ENCODE measurements at places on chromosomes 4 and X.

GRCh38 chrX:140091125-140091886 is 126.0 kb upstream of the CXorf66 start:
- DNase-seq = no peak

- DNase-seq = no peak
These were observed 164.4 kb downstream of the CXXC4 start for GRCh38 chr4:104330125-104330905.

DNA sequence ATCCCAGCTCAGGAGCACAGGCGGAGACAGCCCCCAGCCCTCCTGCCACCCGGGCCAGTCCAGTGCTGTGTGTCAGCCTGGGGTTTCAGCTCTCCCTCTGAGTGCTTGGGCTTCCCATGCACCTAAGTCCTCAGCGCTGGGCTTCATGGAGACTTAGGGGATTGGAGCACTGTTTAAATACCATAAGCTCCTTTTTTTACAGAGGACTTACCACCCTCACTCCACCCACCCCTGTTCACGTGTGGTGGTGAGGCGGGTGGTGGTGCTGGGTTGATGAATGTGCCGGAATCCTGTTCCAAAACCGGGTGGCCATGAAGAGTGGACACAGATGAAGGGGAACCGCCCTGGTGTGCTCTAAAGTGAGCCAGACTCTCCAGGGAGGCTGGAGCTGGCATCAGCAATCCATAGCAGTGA is 66.9 kb downstream of the PSAPL1 start:
- DNase-seq = no peak

- no peak for DNase-seq
These were observed 30.7 kb downstream of the TSPAN5 start for GRCh38 chr4:98627531-98628257.

GRCh38 chr4:71830-72229 is 18.7 kb downstream of the ZNF595 start:
- no peak for DNase-seq

- no peak for DNase-seq
These were observed 318.3 kb downstream of the PCDH10 start for GRCh38 chr4:133467290-133467947.

DNA sequence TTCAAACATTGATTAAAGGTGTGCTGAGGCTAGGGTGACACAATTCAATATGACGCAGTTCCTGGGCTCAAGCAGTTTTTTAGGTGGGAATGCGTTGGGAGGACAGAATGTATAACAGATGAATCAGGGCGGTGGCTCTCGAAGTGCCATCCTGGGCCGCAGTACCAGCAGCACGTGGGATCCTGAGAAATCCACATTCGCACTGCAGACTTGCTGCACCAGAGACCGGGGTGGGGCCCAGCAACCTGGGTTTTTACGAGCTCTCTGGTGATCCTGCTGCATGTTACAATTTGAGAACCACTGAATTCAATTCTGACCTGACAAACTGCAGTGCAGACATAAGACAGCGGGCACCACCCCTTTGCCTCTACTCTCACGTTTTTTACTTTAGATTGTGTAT is 30.4 kb downstream of the FAM149A start:
- DNase-seq = no peak

GRCh38 chr4:120853161-120853935 is 69.2 kb downstream of the PRDM5 start:
- no peak for DNase-seq

DNA sequence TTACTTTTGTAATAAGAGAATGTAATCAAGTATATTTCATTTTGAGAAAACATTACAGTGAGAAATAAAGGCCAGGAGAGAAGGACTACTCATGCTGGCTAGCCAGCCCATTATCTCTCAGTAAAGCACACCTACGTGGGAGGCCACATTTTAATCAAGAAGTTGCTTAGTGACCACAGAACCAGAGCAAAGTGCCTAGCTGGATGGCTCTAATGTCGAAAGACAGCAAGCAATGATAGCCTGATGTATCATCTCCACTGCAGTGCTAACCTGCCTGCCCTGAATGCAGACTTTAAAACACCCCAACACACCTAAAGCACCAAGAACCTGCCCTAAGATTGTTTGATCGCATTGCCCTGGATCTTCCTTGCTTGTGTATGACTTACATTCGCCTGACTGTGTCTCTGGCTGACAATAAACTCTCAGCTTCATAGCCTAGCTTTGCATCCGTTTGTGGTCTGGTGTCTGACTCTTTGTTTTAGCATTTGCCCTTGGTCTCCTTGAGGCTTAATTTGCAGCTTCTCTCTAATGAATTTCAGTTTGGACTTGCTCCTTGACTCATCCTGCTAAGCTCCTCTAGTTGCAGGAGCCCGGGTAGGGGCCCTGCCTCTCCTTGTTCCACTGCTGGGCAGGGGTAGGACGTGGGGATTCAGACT is 31.4 kb upstream of the SOWAHD start:
- peak; percentile 82 for DNase-seq

- DNase-seq = peak; percentile 49
These were observed 47.5 kb downstream of the MAGEA1 start for GRCh38 chrX:153226344-153227185.

GRCh38 chr4:3307486-3307885 is 14.7 kb downstream of the RGS12 start:
- DNase-seq = no peak

DNA sequence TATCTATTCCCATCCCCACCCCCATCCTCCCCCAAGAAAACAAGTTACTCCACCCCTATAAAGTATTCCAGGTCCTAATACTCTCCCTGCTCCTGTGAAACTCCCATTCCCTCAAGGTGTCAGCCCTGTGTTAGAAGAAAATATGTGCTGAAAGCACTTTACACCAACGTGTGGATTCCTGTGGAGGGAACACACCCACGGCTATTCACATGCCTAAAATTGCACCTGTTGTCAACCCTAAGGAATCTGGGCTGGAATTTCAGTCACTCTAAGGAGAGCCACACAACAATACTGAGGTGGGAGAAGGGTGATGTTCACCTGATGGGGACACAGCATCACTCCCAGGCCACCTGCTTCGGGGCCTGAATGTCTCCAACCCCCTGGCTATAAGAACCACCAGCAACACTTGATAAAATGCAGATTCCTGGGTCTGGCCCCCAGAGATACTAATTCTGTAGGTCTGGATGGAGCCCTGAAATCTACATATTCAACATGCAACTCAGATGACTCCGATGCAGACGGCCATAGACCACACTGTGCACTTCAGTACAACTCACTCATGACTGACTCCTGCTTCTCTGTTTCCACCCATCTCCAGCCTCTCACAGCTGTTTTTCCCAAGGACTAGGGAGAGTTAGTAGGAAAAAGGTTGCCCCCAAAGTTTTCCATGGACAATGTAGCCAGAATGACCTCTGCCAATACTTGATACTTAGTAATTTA is 15.8 kb downstream of the SCD5 start:
- DNase-seq = no peak

GRCh38 chrX:12686331-12686730 is 104.9 kb upstream of the PRPS2 start:
- no peak for DNase-seq

DNA sequence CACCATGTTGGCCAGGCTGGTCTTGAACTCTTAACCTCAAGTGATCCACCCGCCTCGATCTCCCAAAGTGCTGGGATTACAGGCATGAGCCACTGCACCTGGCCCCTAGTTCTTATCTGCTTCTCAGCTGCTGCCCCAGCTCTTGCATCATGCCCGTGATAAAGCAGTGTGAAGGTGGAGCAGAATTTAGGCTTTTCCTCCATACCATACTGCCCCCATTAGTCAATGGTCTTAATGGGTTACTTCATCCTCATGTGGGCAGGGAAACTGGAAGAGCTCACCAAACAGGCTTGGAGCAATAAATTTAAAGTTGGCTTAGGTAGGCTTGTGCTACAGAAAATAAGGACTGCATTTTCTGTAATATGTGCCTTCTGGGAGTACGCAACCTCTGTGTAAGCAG is 636.9 kb upstream of the BOD1L1 start:
- peak; percentile 11 for DNase-seq

DNA sequence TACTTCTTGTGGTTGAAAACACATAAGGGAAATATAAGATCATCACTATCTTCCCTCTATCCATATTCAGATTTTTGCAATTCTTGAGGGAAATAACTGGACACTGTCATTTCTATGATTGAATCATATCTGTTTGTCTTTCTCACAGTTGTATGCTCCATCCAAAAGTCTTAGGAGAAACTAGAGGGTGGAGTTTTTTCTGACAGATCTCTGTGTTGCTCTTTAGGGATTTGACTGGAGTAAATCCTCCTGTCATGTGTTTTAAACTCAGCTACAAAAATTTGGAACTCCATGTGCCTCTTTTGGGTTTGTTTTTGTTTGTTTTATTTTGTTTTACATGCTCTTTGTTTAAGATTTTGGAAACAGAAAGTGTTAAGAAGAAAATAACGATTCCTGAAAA is 136.5 kb downstream of the SPATA18 start:
- DNase-seq = no peak

- no peak for DNase-seq
These were observed 10.2 kb downstream of the HGFAC start for GRCh38 chr4:3451956-3452355.
